Ureter (tissue), 1 donor: ENCODE measurements at places on chromosomes 3 and 15. TPM values are rescaled to one million over a fixed set of nuclear protein-coding genes. Genes with fewer than 3 reads are reported as not detected.

Gene CGNL1
- total RNA-seq = 12.6 TPM

GRCh38 chr15:66952756-66953522 is 112.5 kb upstream of the SMAD3 start:
- no peak for DNase-seq

Gene EIF4E3
- total RNA-seq = 33.2 TPM

Gene SPG21
- total RNA-seq = 108 TPM

DNA sequence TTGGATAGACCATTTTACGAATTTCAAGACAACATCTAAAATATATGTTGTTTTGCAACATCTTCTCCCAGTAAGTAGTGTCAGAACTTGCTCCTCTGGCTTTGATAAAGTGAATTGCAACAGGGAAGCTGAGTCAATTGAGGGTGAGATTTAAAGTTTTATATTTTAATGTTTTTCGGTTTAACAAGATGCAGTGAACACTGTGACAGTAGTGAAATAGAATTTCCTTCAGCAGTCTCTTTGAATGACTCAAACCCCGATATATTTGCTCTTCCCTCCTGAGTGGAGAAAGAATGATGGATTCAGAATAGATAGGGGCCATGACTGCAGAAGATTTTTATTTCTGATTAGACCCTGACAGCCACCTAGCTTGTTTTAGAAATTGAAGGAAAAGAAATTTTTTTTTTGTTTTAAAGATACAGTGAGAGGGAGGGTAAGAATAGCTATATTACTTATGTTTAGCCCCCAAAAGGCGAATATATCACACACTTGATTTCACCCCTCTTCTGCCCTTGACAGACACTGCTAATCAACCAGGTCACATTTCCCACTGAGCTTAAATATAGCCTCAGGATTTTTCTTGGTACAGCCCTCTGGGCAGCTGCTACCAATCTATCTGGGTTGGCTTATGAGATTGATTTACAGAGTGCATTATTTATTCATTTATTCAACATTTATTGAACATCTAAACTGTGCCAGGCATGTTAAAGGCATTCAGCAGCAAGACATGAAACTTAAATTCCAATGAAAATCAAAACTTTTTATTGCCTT is 183.3 kb upstream of the ADAMTS9 start:
- no peak for DNase-seq
